ENCODE measurements at places on chromosomes 11 and 22.

DNA sequence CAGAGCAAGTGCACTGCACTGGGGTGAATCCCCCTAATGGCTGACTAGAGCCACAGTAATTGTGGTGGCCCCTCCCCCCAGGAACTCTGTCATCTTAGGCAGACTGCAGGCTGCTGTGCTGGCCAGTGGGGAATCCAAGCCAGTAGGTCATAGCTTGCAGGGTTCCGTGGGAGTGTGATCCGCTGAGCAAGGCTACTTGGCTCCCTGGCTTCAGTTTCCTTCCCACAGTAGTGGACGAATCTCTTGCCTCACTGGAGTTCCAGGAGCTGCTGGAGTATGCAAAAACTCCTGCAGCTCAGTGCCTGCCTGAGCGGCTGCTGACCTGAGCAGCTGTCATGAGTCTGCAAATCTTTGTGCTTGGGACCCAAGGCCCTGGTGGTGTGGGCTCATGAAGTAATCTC lies 13.2 kb downstream of the OOSP3 start:
- DNase-seq, result no peak

GRCh38 chr11:87299041-87299481 lies 261.3 kb downstream of the TMEM135 start:
- DNase-seq, result no peak

GRCh38 chr11:46273511-46274205 lies 3.8 kb upstream of the CREB3L1 start:
- no peak for DNase-seq

DNA sequence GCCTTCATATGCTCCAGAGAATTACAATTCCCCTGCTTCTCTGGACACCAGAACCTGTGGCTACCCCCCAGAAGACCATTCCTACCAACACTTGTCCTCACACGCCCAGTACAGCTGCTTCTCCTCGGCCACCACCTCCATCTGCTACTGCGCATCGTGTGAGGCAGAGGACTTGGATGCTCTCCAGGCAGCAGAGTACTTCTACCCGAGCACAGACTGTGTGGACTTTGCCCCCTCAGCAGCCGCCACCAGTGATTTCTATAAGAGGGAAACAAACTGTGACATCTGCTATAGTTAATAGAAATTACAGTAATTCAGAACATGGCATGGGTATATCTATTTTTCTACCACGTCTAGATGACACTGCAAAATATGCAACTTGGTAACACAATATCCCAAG lies 9.8 kb downstream of the POU2AF3 start:
- no peak for DNase-seq

DNA sequence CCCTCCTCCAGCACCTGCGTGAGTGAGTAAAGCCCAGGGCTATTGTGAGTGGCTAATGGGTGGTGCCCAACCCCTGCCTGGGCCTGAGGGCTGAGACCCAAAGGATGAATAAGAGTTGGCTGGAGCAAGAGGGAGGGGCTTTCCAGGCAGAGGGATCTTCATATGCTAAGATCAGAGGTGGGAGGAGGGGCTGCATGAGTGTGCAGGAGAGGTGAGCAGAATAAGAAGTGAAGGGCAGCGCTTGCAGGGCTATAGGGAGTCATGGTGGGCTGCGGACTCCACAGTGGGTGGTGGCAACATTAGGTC lies 3.9 kb downstream of the EMID1 start:
- no peak for DNase-seq

DNA sequence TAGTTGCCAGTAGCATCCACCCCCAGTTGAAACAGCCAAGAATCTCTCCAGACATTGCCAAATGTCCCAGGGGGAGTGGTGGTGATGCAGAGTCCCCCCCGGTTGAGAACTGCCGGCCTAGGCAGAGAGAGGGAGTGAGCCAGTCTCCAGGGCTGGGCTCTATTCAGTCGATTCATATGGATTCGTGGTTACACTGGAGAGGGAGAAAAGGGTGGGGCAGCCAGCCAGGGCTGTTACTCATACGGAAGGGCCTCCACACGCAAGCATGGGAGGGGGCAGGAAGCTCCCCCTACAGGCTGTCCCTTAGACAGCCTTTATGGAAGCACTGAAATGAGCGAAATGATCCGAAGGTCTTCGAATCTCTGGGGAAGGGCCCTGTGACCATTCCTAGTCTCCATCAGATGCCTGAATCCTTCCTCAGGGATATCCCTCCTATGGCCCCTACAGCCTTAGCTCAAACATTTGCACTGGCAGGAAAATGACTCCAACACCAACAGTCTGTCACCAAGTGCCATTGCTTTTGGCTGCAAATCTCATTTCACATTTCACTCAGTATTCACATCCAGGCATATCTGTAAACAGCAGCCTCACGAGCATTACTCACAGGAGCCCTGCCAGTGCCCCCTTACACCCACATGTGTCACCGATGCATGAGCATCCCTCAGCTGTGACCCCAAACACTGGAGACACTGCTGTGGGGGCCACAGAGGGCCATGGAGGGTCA lies 18.4 kb upstream of the TLCD5 start:
- DNase-seq, result peak; percentile 72

DNA sequence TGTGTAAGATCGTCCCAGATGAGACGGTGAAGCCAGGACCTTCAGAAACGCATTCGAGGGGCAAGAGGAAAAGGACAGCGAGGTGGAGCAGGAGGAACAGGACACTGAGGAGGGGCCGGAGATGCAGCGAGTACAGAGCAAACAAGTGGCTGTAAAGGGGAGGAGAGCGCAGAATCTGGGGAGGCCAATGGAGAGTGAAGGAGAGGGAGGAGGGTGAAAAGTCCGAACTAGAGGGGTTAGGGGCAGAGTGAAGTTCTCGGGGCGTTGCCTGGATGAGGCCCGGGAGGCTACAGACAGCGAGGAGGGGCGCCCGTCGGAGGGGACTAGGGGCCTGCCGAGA lies 8.8 kb upstream of the PPIL2 start:
- DNase-seq, result no peak

DNA sequence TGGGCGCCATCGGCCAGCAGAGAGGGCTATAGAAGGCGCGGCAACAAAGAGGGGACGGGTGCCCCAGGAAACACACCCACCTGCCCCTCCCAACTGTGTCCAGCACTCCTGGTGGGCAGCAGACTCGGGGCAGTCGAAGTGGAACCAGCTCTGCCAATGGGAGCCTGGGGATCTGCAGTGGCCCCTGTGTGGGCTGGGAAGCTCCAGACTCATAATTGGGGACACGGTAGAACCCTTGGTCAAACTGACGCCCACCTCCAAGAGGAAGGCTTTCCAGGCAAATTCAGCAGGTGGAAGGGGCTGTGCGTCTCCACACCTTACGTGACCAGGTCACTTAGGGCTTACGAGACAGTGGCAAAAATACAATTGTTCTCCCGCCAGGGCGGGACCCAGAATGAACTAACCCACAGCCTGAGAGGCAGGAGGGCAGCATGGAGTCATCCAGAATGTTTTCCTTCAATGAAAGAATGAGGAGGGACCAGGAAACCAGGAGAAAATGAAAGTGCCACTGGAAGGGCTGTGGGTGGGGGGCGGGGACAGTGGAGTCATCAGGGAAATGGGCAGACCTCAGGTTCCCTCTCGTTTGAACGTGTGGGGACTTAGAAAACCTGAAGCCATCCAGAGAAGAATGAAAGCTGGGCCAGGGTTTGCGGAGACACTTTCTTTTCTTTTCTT lies 53.2 kb upstream of the SHANK2 start:
- peak; percentile 20 for DNase-seq

DNA sequence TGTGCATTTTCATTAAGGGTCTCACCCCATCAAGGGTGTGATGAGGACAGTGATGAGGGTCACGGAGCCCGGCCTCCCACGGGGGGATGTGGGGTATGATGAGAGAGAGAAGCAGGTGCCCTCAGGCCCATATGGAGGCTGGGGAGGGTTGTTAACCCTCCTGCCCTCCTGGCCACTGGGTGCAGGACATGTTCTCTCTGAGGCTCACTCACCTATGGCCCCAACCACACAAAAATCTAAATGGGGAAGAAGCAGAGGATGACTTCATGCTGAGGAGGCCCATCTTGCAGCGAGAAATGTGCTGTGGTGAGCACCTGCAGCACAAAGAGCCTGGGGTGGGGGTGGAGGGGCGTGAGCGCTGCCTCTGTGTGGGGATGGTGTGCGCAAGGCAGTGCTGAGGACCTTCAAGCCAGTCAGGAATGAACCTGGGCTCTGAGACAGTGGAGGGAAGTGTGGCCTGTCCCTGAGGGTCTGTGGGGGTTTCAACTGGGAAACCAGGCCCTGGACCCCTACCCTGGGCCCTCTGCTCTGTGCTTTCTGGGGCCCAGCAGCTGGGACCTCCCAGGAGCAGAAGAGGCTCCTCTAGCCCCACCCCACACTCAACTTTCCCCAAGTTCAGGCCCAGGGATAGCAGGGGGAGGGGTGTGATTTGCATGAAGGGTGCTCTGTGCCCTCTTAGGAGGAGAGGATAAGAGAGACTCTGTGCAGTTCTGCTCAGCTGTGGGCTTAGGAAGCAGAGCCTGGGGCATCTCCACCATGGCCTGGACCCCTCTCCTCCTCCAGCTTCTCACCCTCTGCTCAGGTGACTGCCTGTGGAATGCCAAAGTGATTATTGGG lies 43.0 kb upstream of the TOP3B start:
- DNase-seq, result no peak

GRCh38 chr11:113163291-113164030 lies 150.9 kb upstream of the TTC12 start:
- no peak for DNase-seq

DNA sequence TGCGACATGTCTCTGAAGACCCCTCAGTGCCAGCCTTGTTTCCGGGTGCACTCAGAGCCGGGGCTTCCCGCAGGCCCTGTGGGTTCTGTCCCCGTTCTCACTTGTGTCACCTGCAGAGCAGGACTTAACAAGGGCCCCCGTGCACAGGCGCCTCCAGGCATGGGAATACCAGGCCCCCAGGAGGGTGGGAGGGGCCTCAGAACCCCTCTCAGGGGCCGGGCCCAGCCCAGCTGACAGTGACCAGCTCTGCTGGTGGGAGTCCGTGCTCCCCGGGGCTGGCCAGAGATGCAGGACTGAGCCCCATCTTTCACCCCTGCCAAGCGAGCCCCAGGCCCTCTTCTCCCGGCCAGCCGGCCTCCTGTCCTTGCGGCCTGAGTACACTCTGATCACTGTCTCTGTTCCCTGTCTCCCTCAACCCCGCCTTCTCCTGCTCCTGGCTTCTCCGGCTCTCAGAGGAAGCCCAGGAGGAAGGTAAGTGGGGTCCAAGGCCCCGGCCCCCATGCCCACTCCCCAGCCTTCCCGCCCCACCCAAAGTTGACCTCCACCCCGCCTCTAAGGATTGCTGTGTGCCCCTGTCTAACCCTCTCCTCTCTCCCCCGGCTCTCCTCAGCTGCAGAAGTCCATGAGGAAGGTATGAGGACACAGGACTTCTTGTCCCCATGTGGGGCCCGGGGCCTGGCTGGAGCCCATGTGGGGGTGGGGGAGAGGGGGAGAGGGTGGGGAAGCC lies 5.3 kb downstream of the TNNT3 start:
- DNase-seq, result peak; percentile 65

DNA sequence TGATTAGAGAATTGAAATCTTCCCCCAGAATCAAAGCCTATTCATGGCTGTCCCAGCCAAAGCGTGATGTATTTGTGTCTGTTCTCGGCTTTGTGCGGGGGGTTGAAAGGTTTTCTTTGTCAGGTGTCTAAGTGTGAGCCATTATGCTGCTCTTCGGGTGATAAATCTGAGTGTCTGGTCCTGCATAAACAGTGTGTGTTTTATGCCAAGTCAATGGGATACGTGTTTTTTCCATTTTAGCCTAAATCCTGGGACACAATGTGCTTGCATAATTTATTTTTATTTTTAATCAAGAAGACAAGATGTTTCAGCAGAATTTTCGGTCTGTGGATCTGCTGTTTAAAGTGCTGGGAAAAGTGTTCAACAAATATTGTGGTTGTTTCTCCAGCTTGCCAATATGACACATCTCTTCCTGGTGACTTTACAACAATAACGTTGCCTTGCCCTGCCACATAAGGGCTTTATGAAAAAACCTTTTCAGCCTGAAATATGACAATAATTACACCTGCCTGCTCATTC lies 267.8 kb downstream of the TBC1D22A start:
- no peak for DNase-seq

DNA sequence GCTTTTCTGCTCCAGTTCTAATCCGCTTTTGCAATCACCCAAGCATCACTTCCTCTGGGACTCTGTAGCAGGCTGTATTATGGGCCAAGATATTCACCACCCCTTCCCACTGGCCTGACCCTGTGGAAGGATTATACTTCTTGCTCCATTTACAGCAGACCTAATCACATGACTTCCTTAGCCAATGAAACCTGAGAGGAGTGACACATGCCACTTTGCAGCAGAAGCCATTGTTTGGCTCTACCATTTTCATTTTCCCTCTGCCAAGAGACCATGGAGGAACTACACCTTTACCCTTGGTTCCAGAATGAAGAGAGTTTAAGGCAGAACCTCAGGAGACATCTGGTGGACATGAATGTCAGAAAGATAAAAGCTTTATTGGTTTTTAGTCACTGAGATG lies 134.9 kb upstream of the HSD17B12 start:
- no peak for DNase-seq

DNA sequence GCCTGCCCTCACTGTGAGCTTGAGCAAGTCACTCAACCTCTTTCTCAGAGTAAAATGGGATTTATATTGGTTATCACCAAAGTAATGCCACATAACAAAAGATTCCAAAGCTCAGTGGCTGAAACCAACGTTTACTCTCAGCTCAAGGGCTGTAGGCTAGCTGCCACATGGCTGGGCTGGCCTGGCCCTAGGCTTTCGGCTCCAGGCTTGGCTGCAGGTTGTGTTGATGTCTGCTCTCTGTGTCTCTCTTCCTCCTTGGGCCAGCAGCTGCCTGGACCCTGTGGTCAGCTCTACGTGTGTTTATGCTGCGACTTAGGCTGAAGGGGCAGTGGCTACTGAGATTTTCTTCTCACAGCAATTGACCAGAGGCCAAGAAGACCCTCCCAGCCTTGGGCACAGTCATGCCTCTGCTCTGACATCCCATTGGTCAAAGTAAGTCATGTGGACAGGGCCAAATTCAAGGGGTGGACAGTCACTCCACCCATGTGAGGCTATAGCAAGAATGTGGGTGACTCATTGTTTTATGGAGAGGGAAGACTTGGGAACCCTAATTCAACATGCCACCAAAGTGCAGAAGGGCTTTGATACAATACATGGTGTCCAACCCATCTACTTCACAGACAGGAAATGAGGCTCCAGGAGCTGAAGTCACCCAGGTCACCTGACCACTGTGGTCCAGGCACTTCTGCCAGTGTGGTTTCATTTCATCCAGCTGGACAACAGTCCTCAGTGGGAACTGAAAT lies 90.6 kb downstream of the TSPAN18 start:
- DNase-seq, result no peak

DNA sequence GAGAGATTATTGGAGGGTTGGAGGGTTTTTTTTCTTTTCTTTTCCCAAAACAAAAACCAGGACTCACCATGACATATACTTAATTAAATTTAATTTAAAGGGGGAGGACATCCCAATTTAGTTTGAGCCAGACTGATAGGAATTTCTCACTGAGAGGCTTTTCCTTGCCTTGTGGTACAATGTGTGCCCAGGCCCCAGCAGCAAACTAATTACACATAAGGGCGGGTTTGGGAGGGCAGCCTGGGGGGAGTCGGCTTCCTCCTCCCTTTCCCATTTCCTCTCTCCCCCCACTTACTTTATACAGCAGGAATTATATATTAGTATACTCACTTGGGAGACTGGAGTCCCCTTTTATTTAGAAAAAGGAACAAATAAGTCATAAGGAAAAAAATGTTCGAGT lies 2.9 kb downstream of the TEAD1 start:
- DNase-seq, result no peak

GRCh38 chr22:30947173-30947815 lies 21.3 kb downstream of the MORC2 start:
- peak; percentile 73 for DNase-seq

Data from aorta (tissue), 5 donors.